Endothelial cell (in vitro differentiated cells): ENCODE measurements at places on chromosomes 4 and X.
A peak's percentile ranks its signal among the peaks of the same experiment; 100 is the strongest.

DNA sequence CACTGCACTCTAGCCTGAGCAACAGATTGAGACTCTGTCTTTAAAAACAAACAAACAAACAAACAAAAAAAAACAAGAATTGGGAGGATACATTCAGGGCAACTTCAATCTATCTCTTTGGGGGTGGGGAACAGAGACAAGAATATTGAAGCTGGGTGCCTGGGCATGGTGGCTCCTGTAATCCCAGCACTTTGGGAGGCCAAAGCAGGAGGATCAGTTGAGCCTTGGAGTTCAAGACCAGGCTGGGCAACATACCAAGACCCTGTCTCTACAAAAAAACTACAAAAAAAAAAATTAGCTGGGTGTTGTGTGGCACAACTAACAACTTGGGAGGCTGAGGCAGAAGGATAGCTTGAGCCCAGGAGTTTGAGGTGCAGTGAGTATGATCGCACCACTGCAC lies 1.2 kb downstream of the LETM1 start:
- no peak for DNase-seq

DNA sequence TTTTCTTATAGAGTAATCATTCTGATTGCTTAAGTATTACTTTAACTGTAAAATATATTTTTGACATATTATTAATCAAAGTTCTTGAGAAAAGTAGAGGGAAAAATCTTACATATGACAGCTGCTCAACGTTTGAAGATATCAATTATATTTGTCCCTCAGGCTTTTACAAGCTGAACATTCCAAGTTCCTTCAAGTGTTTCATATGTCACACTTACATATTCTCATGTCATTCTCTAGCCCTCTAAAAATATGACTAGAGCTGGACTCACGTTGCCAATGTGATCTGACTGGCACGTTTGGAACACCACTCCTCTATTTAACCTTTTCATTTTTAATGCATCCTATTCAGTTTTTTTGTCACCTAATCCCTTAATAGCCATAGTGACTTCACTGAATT lies 492.9 kb downstream of the PCDH18 start:
- no peak for DNase-seq

DNA sequence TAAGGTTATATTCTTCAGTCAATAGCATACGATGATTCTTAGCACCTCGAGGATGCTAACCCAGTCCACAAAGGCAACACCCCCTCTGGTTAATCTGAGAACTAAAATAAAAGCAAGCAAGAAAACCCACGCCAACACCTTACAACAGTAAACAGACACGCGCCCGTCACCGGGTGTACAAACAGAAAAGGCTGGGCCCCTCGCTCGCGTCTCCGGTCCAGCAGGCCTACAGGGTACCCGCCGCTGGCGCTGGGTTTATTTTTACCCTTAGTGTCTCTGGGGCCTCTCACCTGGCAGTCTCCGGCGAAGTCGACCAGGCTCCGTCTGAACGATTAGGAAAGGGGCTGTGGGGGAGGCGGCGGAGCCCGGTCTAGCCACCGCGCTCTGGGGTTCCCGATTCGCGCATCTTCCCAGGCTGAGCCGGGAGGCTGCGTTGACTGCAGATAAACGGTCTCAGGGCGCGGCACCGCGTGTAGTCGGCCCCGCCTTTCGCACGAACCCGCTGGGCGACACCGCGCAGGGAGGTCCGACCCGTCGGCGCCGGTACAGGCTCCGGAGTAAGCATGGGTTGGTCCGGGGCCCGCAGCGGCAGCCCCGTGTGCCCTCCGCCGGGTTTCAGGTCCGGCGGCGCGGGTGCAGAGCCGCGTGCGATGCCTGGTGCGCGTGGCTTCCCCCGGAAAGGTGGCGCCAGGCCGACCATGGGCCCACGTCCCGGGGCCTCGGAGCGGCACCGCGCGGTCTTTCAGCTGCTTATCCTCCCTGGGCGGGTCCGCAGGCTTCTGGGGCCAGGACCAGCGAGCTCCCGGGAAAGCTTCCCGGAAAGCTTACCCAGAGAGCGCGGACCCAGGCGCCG lies 441 bp downstream of the SLC9B2 start:
- DNase-seq: peak; percentile 59

DNA sequence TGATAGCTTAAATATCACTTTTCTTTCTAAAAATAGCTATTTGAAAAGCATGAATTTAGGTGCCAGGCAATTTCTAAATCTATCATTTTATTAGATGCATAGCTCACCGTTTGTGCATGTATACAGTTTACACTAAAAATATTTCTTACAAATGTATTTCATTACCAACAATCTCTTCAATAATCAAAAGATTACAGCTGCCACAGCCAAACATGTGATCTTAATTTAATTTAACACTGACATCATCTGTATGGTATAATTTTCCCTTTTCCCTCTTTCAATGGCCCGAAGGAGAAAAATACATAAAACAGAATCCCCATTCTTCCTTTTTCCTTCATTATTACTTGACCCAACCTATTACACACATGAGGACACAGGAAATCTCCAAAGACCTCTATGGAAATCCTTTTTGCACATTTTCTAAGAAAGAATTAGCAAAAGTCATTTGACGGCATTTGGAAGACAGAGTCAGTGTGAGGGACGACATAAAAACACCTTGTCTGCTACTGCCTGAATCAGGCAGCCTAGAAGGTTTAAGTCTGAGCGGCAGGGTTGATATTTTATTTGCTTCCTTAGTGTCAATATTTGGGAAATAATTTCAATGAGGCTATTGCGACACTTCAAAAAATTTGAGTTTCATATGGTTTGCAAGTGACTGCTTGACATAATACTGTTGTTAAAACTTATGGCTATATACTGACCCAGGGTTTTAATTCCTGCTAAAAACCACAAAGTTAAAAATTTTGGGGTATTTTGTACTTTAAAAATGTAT lies 111.2 kb downstream of the TTC29 start:
- no peak for DNase-seq

DNA sequence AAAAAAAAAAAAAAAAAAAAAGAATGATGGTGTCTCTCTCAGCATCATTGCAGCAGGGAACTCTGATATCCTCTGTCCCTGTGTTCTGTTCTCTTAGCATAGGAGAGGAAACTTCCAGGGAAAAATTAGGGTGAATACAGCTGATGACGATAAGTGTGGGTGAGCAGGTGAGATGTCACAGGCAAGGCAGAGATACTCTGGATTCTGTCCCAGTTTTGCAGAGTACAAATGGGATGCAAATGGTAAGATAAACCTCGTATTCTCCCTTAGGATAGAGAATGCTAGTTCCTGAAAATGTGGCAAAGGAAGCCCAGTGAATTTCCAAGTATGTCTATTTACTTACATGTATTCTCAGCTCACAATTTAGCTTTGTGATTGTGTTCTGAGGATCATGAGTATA lies 671.6 kb upstream of the BOD1L1 start:
- DNase-seq: no peak

DNA sequence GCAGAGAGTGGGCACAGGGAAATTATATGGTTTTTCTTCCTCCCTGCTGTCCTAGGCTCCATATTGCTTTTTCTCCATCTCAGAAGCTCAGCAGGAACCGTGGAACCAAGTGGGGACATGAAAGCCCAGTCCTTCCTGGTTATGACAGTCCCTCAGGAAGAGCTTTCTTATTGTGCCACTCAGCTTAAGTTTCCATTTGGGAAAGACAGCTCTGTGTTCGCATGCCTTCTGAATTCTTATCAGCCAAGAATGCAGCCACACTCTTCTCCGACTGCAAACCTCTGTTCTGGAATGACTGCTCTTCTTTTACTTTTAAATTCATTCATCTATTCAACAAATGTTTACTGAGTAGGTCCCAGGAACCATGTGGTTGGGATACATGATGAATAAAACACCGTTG lies 58.0 kb upstream of the PPARGC1A start:
- DNase-seq: no peak

DNA sequence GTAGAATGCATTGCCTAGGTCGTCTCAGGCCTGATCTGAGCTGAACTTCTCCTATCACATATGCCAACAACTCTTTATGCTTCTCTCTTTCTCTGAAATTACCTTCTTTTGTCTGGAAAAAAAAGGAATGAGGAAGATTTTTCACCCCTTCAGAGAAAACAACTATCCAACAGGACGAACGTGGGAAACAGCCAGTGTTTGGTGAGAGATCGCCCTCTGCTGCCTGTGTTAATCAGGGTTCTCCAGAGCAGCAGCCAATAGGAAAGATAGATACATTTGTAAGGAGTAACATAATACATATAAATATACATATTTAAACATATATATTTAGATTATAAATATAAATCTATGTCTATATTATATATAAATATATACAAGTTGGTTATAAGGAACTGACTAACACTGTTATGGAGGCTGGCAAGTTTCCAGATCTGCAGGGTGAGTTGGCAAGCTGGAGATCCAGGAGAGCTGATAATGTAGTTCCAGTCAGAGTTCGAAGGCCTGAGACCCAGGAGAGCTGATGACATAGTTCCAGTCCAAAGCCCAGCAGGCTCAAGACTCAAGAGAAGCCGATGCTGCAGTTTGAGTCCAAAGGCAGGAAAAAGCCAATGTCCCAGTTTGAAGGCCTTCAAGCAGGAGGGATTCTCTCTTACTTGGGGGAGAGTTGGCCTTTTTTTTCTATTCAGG lies 13.3 kb downstream of the CETN2 start:
- DNase-seq: peak; percentile 22

GRCh38 chr4:76947369-76947768 lies 2.2 kb upstream of the SEPTIN11 start:
- no peak for DNase-seq

DNA sequence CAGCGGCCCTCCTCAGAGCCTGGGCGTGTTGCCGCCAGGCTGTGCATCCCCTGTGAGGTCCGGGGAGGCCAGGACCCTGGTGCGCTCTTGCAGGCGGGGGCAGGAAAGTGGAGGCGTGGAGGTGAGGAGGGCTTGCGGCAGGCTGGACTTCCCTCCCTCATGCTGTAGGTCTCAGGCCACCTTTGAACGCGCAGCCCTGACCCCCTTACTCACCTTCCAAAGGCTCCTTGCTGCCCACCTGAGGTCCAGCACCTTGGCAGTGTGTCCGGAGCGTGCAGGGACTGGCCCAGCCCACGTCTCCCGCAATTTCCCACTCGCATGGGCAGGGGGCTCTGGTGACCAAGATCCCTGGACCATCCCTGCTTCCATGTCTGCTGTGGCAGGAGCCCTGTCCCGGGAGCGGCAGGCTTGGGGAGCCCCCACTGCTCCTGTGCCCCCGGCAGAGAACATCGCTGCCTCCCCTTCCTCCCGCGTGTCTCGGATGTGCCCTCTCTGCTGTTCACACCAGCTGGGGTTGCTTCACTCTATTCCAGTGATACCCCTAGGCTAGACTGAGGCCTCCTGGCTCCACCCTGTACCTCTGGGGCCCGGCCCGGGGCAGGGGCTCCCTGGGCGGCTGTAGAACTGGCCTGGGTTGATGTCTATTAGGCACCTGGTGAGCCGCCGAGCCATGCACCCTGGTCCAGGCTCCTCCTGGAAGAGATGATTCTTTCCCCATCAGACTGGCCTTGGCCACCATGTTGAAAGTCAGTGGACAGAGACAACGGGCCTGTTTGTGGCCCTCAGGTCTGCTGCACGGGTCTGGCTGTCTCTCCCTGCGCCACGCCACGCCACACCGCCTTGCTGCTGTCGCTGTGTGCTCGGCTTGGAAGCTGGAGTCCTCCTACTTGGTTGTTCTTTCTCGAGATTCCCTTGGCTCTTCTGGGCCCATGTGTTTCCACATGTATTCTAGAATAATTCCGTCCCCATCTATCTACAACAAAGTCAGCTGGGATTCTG lies 95.4 kb upstream of the ADRA2C start:
- no peak for DNase-seq

DNA sequence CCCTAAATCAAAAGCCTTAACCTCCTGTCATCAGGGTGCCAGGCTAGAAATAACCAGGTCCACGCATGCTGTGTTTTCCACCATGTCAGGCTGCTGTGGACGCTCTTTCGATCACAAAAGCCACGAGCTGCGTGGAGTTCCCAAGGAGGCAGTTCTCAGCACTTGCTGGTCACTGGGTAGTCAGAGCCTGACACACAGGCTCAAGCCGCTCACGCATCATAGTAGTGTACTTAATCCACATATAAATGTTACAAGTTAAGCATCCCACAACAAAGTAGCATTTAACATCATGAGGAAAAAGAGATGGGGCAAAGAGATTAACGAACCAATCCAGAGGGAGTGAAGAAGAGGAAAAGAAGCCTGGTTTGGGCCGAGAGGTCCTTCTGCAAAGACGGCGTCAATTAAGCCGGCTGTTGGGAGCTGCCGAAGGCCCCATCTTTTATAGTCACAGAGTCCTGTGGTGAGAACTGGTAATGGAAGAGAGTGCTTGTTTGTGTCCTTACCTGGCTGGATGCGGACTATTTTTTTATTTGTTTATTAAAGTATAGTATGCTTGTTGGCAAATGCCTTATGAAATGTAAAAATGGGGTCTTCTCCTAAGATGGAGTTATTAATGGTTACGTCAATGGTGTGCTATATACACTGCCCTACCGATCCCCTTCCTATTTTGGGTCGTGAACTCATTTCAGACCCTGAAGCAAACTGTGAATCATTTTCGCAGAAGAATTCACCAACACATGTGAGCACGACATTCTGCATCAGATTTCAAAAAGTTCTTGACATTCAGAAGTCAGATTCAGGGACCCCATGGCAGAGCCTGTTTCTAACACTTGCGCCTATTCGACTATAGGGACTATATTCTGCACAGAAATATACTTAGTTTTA lies 675 bp downstream of the PRIMPOL start:
- DNase-seq: peak; percentile 11

DNA sequence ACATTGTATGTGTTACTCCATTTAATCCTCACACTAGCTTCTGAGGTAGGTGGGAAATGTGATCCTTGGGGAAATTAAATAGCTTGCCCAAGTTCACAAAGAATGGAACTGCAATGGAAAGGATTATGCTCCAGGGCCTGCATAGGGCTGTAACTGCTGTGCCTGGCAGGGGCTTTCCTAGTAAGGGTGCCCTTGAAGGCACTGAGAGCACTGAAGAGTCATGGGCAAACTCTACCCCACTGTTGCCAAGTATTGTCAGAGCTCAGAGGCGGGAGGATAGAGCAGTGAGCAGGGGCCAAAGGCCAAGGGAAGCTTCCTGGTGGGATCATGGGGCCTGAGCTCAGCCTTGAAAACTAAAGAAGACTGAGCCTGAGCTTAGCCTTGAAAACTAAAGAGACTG lies 133.0 kb upstream of the NALF2 start:
- no peak for DNase-seq

DNA sequence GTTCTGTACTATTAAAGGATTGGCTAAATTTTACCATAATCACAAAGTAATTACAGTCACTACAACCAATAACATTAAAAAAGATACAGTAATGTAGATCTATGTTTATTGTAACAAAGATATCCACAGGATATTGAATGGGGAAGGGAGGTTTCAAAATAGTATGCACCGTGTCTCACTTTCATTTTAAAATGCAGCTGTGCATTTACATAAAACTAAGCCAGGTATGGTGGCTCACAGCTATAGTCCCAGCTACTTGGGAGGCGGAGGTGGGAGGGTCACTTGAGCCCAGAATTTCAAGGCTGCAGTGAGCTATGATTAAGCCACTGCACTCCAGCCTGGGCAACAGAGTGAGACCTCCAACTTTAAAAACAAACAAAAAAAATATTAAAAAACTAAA lies 8.5 kb downstream of the SRP72 start:
- no peak for DNase-seq

GRCh38 chr4:157700898-157701694 lies 471.7 kb downstream of the GASK1B start:
- DNase-seq: no peak
